Epithelial cell of esophagus (primary cell): ENCODE measurements at places on chromosomes 7 and 10.

DNA sequence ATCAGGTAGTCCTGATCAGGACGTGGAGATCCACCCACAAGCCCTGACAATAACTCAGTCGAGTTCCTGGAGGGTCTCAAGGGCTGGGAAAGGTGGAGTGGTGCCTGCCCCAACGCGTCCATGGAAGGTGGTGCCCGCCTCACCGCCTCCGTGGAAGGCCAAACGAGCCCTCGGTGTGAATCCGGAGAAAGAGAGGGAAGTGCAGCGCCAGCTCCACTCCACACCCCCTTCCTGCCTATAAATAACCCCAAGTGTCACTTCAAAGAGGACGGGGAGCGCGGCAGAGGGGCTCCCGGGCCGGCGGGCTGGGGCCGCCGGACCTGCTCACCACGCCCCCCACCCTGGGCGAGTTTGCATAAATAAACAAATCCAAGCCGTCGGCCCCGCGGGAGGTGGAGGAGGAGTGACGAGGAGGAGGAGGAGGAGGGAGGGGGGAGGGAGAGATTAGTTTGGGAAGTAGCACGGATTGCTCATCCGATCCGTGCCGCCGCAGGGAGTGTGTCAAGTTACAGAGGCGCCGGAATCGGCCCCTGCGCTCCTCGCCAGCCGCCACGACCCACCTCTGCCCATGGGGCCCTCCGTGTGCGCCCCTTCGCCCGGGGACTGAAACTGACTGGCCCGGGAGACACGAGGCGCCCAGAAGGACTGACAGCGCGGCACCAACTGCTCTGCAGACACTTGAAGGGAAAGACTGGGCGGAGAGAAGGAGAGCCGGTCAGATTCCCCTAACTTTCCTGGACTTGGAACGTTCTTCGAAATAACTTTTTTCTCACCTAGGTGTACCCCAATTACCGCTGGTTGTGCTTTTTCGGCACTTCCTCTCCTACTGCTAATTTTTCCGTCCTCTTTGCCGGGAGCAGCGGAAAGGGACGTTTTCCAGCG is at the start of gene COL13A1:
TSS of gene COL13A1 (plus strand) at position 473 of the 882 bp plus-strand sequence. CDS start 518 bp downstream, outside the sequence.
- DNase-seq, result peak; percentile 80

- DNase-seq, result no peak
Measured at GRCh38 chr10:131519723-131520605, 208.4 kb upstream of the TCERG1L start.

DNA sequence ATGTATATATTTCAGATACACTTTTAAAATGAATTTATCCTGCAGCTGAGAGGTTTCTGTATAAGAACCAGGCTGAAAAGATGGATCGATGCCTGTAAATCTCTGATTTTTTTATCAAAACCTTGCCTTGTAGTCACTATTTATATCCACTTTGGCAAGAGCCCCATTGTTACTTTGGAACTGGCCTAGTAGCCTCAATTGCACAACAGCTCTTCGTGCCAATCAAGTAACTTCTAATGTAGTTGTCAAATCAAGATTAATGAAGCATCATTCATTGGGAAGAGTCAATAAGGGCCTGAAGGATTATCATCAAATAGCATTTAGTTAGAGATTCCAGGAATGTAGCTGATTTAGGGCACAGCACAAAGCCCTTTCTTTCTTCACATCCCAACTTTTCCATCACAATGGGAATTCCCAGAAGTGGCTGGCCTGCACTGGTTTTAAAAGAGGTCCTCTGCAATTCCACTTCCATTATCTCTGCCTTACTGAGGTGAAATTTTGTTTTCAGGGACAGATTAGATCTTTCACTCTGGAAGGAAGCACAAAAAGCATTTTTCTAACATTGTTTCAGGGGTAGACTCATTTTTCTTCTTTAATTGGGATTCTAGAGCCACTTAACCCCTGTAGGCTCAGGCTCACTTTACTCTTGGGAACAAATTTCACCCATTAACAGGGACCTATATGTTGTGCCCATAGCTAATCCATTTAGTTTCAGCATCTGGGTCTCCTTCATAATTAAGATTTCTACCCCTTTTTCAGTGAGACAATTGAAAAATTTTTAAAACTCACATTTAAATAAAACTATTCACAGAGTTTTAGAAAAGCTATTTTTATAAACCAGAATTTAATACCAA is 97.8 kb downstream of the CALCR start:
- peak; percentile 5 for DNase-seq

GRCh38 chr7:152076324-152076821 is 50.9 kb downstream of the GALNT11 start:
- peak; percentile 14 for DNase-seq

DNA sequence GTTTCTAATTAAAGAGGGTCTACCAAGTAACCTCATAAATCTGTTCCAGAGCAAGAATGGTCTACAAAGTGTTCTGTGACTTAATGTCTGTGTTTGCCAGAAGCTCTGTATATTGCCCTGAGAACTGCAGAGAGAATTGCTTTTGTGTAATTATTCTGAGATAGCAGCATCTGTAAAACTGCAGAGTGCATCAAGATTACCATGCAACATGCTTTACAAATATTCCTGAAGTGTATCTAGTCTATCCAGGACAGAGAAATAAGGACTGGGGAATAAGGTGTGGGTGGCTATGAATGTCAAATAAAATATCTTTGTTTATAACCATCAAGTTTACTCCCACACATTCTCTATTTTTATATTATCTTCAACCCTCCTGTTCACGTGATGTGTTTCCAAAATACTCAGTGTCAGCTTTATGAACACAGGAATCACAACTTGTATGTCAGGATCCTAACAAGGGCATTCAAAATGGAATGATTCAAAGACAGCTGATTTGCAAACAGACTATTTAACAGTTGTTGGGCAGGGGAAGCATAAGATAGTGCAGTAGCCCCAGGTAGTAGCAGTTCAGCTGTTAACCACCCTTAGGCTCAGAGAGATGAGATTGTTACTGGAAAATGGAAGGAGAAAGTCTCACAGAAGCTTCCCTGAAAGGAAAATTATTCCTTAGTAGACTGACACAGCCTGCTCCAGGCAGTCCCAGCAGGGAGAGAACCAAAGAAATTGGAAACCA is 15.3 kb upstream of the LIPA start:
- DNase-seq, result no peak

- no peak for DNase-seq
Measured at GRCh38 chr10:121466424-121466823, 131.8 kb downstream of the FGFR2 start.

DNA sequence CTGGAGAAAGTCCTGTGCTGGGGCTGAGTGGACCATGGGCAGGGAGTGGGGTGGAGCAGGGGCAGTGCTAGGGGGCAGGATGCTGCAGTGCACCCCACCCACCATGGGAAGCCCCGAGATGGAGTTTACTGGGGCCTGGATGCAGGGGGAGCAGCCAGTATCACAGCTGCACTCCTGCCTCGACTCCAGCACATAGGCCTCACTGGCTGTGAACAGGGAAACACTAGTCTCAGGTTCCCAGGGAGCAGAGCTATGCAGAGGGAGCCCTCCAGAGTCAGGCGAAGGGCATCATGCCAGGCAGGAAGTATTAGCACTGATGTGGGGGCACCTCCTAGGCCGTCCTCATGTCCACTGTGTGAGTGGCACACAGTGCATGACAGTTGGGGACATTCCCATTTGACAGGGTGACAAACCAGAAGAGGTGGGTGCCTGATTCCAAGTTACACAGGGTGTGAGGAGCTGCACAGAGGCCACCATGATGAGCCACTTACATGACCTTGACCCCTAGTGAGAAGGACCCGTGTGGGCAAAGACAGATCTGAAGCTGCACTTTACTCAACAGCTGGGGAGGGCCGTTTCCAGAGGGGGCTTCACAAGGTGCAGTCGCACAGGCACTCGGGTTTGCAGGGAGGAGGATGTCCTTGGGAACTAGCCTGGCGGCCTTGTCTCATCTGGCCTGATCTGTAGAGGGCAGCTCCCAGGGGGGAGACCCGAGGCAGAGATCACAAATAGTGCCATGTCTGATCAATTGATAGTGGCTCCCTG is 69.9 kb upstream of the LRRC4 start:
- DNase-seq, result no peak
